Left lung (tissue), 14 donors: ENCODE measurements at places on chromosomes 11 and 22. TPM values are rescaled to one million over a fixed set of nuclear protein-coding genes. Genes with fewer than 3 reads are reported as not detected.

GRCh38 chr11:124070915-124071622 lies 29.9 kb upstream of the OR10G7 start:
- H3K36me3 ChIP-seq, result no peaks in the 10 kb centered on the region
- peak; percentile 86 for DNase-seq
- peaks cover 36% of the 10 kb centered on the region for H3K27me3 ChIP-seq

- no peaks in the 10 kb centered on the region for H3K4me1 ChIP-seq
- no peaks in the 10 kb centered on the region for H3K36me3 ChIP-seq
- H3K27ac ChIP-seq, result no peak overlapping the region
- no peak overlapping the region for H3K4me3 ChIP-seq
- no peaks in the 10 kb centered on the region for H3K27me3 ChIP-seq
- DNase-seq, result no peak
These were observed 59.3 kb downstream of the RAB30 start for GRCh38 chr11:83012168-83013067.

DNA sequence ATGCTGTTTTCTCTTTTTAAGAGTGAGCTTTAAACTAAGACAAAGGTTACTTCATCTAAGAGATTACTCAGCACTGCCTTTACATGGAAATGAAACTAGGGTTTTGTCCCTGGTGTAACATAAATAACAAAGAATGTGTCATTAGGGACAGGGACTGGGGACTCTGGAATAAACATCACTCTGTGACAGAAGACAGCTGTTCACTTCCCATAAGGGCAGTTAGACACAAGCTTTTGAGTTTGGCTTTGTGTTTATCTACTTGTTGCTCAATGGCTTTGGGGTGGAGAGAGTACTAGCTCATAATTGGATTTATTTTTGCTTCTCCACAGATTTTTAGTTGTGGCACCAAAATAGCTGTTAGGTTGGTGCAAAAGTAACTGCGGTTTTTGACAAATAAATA lies 154.5 kb downstream of the OR4C45 start:
- H3K36me3 ChIP-seq, result no peaks in the 10 kb centered on the region
- no peak overlapping the region for H3K27ac ChIP-seq
- DNase-seq, result no peak
- H3K4me3 ChIP-seq, result no peak overlapping the region
- no peaks in the 10 kb centered on the region for H3K27me3 ChIP-seq

Gene CFAP300
- 8.1 TPM for total RNA-seq

- H3K27me3 ChIP-seq, result no peaks in the 10 kb centered on the region
- H3K4me3 ChIP-seq, result no peak overlapping the region
- H3K27ac ChIP-seq, result no peak overlapping the region
- H3K4me1 ChIP-seq, result peaks cover 3% of the 10 kb centered on the region
- H3K36me3 ChIP-seq, result peaks cover 77% of the 10 kb centered on the region
- DNase-seq, result no peak
These were observed 47.9 kb upstream of the RAB1B start for GRCh38 chr11:66220566-66220935.

GRCh38 chr22:26484360-26484706 lies 656 bp downstream of the SRRD start:
- DNase-seq, result no peak
- H3K27me3 ChIP-seq, result no peaks in the 10 kb centered on the region
- H3K4me1 ChIP-seq, result peaks cover 13% of the 10 kb centered on the region
- peak overlapping the region; percentile 97 for H3K4me3 ChIP-seq
- peak overlapping the region; percentile 94 for H3K27ac ChIP-seq

Gene CRYAB
- 41.5 TPM for total RNA-seq

GRCh38 chr22:22709719-22710445 lies 65.5 kb downstream of the GGTLC2 start:
- no peak overlapping the region for H3K4me3 ChIP-seq
- DNase-seq, result no peak
- no peaks in the 10 kb centered on the region for H3K27me3 ChIP-seq
- no peaks in the 10 kb centered on the region for H3K4me1 ChIP-seq
- H3K27ac ChIP-seq, result no peak overlapping the region
